ENCODE measurements at places on chromosomes 12 and 14. TPM values are rescaled to one million over a fixed set of nuclear protein-coding genes. Genes with fewer than 3 reads are reported as not detected.

The C12orf50 gene
- not detected for total RNA-seq

The C12orf60 gene
- 16.5 TPM for total RNA-seq

The FKBP3 gene
- 48.2 TPM for total RNA-seq

GRCh38 chr14:84228702-84229101 lies 1301.2 kb upstream of the FLRT2 start:
- DNase-seq = no peak
